ENCODE measurements at places on chromosomes 7 and 10. TPM values are rescaled to one million over a fixed set of nuclear protein-coding genes. Genes with fewer than 3 reads are reported as not detected.

ELAPOR2 gene
- total RNA-seq = 29.5 TPM

FLNC gene
- total RNA-seq = 54.0 TPM

FOXK1 gene
- 55.2 TPM for total RNA-seq

OR2A1 gene
- total RNA-seq = not detected

HOXA6 gene
- total RNA-seq = 10.9 TPM

- H3K36me3 ChIP-seq = no peaks in the 10 kb centered on the region
- no peak overlapping the region for H3K4me3 ChIP-seq
- no peaks in the 10 kb centered on the region for H3K4me1 ChIP-seq
- H3K27ac ChIP-seq = no peak overlapping the region
- H3K27me3 ChIP-seq = no peaks in the 10 kb centered on the region
- no peak for DNase-seq
These were observed 8.0 kb upstream of the CCDC71L start for GRCh38 chr7:106668861-106669524.

DNA sequence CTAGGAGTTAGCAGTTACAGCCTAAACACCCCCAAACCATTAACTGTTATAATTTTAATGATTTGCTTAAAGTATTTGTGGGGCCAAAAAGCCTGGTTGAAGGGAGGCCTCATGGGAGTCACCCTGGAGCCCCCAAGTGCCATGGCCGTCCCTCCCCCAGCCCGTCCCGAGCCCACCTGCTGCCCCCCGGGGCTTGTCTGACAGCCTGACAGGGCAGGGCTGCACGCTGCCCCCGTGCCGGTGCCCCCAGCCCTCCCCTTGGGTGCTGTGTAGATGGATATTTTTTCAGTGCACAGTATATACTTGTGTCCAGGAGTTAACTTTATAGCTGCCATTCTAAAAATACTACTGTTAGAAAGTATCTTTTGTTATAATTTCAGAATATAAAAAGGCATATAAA lies 108.4 kb downstream of the CYTH3 start:
- peak; percentile 59 for DNase-seq
- H3K36me3 ChIP-seq = peaks cover 20% of the 10 kb centered on the region
- peaks cover 42% of the 10 kb centered on the region for H3K4me1 ChIP-seq

DNA sequence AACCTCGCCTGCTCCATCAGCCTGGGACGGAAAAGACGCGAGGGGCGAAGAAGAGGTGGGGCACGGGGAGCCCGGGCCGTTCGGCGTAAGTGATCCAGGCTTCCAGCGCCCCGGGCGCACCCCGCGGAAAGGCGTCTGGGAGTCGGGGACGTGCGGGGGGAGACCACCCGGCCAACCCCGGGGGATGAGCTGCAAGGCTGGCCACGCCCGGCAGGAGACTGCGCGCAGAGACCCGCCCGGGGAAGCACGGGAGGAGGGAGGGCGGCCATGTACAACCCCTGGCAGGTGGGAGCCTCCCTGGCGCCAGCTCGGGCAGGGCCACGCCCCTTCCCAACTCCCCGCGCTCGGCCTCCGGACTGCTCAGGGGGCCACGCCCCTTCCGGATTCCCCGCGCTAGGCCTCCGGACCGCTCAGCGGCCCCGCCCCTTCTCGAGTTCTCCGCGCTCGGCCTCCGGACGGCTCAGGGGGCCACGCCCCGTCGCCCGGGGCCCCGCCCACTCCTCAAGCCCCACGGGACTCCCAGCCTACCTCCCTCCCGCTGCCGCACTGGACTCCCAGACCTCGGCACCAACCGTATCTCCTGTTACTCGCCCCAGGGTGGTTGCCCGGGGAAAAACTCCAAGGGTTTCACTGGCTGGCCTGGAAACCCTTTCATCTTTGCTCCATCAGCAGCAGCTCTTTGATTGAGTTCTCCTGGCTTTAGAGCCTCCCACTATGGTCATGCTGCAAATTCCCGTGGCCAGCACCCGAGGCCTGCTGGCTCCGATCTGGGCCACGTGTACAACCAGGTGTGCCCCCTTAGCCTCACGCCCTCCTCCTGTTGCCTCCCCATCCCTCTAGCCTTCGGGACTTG lies 284.4 kb downstream of the ZEB1 start:
- peak; percentile 95 for DNase-seq
- peak overlapping the region; percentile 91 for H3K4me3 ChIP-seq
- peaks cover 12% of the 10 kb centered on the region for H3K27me3 ChIP-seq

DNA sequence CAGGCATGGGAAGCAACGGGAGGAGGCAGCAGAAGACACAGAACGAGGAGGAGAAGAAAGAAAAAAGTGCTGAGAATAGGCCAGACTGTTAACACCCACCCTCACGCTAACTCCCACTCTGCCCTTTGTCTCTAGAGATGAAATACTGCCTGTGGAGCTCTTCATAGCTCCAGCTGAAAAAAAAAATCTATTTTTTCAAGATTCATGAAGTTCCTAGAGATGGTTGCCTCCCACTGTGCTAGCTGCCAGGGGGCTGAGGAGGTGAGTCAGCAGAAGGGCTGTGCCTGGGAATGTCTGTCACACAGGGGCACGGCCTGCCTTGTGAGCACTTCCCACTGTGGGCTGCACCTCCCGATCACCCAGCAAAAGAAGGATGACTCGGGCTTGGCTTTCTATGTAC lies 144.5 kb downstream of the RNF216 start:
- H3K27ac ChIP-seq = peak overlapping the region; percentile 82
- DNase-seq = no peak
- peak overlapping the region; percentile 32 for H3K4me3 ChIP-seq
- H3K27me3 ChIP-seq = no peaks in the 10 kb centered on the region
- H3K4me1 ChIP-seq = peaks cover 52% of the 10 kb centered on the region

DNA sequence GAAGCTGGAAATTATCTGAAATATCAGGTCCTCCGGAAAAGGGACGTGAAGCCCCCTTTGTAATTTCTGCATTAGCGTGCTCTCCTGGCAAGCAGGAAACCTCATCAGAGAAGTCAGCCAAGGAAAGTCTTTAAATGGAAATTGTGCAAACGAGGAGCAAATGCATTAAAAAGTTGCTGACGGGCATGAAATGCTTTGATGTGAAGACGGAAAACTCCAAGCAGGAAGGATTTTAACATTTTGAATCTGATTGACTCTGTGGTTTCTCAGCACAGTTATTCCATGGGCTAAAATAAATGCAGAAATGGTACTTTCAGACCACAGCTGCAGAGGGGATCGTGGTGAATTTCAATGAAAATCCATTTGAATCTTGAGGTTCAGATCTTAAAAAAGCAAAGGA lies 167.8 kb downstream of the AHR start:
- H3K27me3 ChIP-seq = peaks cover 39% of the 10 kb centered on the region
- peaks cover 11% of the 10 kb centered on the region for H3K4me1 ChIP-seq
- H3K27ac ChIP-seq = no peak overlapping the region
- no peak for DNase-seq
- peaks cover 4% of the 10 kb centered on the region for H3K36me3 ChIP-seq

DNA sequence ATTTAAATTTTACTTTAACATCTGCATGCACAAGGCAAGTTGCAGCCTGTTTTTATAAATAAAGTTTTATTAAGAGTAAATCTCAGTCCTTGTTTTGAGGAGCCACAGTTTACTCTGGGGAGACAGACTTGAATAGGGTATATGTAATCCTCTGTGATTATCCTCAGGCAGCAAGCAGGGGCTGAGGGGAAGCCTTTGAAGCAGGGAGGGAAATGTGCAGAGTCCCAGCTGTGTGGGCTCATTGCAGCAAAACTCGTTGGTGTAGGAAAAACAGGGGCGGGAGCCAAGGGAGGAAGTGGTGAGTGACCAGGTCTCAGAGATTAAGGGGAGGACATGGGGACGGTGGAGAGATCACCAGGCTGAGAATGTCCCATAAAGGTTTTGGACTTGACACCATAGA lies 34.3 kb upstream of the SMC3 start:
- no peak for DNase-seq
- peaks cover 19% of the 10 kb centered on the region for H3K27me3 ChIP-seq
- no peak overlapping the region for H3K27ac ChIP-seq
- no peaks in the 10 kb centered on the region for H3K36me3 ChIP-seq
- no peak overlapping the region for H3K4me3 ChIP-seq

DNA sequence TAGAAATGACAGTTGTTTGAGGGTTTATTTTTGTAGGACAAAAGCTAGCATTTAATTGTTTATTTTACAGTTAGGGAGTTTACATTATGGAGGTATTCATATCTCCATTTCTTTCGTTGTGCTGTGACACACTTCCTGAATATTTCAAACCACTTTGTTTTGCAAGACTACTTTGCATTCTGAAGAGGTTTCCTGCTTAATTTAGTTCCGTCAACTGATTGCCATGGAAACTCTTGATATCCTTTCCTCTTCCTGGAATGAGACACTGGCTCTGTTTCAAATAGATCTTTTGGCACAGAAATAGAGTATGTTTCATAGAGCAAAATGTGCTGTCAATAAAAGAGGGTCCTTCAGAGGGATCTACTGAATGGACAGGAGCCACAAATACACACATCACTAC lies 159.5 kb upstream of the AGR3 start:
- H3K4me1 ChIP-seq = peaks cover 15% of the 10 kb centered on the region
- no peaks in the 10 kb centered on the region for H3K36me3 ChIP-seq
- DNase-seq = no peak
- no peaks in the 10 kb centered on the region for H3K27me3 ChIP-seq
- H3K4me3 ChIP-seq = no peak overlapping the region
- H3K27ac ChIP-seq = no peak overlapping the region

GRCh38 chr7:148110097-148110868 lies 480.3 kb upstream of the C7orf33 start:
- H3K4me1 ChIP-seq = no peaks in the 10 kb centered on the region
- no peak for DNase-seq
- H3K27ac ChIP-seq = peak overlapping the region; percentile 35
- H3K36me3 ChIP-seq = no peaks in the 10 kb centered on the region
- H3K4me3 ChIP-seq = no peak overlapping the region
- peaks cover 4% of the 10 kb centered on the region for H3K27me3 ChIP-seq

- H3K4me3 ChIP-seq = no peak overlapping the region
- no peak overlapping the region for H3K27ac ChIP-seq
- H3K36me3 ChIP-seq = no peaks in the 10 kb centered on the region
- H3K27me3 ChIP-seq = no peaks in the 10 kb centered on the region
These were observed 122.9 kb downstream of the LSMEM1 start for GRCh38 chr7:112603673-112604072.

DNA sequence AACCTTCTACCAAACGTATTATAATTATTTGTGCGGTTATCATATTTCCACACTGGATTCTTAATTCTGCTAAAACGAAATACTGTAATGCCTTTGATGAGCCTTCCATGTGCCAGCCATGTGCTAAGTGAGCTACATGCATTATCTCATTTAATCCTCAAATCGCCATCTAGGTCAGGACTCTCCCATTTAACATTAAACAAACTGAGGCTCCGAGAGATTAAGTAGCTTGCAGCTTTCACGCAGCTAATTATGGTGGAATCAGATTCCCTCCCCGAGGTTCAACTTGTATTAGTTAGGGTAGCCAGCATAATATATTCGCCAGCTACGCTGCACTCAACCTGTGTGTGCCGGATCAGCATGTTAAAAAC lies 798 bp upstream of the TSPAN33 start:
- DNase-seq = no peak
- H3K27ac ChIP-seq = no peak overlapping the region
- peaks cover 68% of the 10 kb centered on the region for H3K27me3 ChIP-seq
- no peaks in the 10 kb centered on the region for H3K36me3 ChIP-seq
- H3K4me1 ChIP-seq = peaks cover 5% of the 10 kb centered on the region
- H3K4me3 ChIP-seq = peak overlapping the region; percentile 89

GRCh38 chr10:90813594-90814365 lies 44.1 kb downstream of the HTR7 start:
- no peak overlapping the region for H3K4me3 ChIP-seq
- H3K4me1 ChIP-seq = no peaks in the 10 kb centered on the region
- no peak for DNase-seq
- no peaks in the 10 kb centered on the region for H3K36me3 ChIP-seq

- DNase-seq = no peak
- H3K36me3 ChIP-seq = no peaks in the 10 kb centered on the region
- no peak overlapping the region for H3K27ac ChIP-seq
These were observed 97.4 kb downstream of the RAB18 start for GRCh38 chr10:27601503-27601902.

DNA sequence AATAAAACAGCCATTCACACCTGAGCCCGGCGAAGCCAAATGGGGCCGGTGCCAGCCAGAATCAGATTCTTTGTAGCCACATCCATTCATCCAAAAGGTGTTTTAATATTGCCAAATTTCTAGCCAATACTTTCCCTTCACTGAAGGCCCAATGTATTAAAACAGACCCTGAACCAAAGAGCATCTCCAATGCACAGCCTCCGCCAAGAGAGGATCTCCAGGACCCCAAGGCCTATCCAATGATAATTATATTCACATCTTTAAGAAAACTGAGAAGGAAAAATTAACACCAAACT lies 12.2 kb downstream of the EBF3 start:
- no peak overlapping the region for H3K27ac ChIP-seq
- H3K36me3 ChIP-seq = no peaks in the 10 kb centered on the region
- no peak for DNase-seq
- H3K27me3 ChIP-seq = peaks cover 63% of the 10 kb centered on the region
- H3K4me3 ChIP-seq = no peak overlapping the region
- H3K4me1 ChIP-seq = peaks cover 56% of the 10 kb centered on the region

DNA sequence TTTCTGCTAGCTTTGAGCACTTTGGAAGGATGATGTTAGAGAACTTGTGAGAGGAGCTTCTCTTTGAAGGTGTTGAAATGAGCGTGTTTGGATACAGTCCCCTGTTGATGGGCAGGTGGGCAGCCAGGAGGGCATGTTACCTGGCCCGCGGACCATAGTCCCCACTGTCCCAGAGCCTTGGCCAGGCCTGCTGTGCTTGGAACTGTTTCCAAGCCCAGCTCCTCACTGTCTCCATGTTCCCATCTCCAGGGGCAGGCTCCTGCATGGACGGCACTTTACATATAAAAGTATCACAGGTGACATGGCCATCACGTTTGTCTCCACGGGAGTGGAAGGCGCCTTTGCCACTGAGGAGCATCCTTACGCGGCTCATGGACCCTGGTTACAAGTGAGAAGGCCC lies 27.2 kb upstream of the TRIM8 start:
- H3K4me1 ChIP-seq = peaks cover 8% of the 10 kb centered on the region
- no peak overlapping the region for H3K27ac ChIP-seq
- no peak for DNase-seq
- no peaks in the 10 kb centered on the region for H3K36me3 ChIP-seq

- H3K27me3 ChIP-seq = peaks cover 59% of the 10 kb centered on the region
- no peak for DNase-seq
- peaks cover 12% of the 10 kb centered on the region for H3K4me1 ChIP-seq
- no peak overlapping the region for H3K27ac ChIP-seq
- peak overlapping the region; percentile 88 for H3K4me3 ChIP-seq
These were observed 1.6 kb downstream of the PRRT4 start for GRCh38 chr7:128359939-128360338.

Measured in type B pancreatic cell (in vitro differentiated cells).